Sciatic nerve (tissue), 2 donors: ENCODE measurements at places on chromosomes 5 and 9.

- DNase-seq: no peak
These were observed 14.1 kb downstream of the FBXL17 start for GRCh38 chr5:108367679-108368334.

GRCh38 chr9:76650692-76651091, 113.5 kb upstream of the PCA3 start:
- DNase-seq: no peak

DNA sequence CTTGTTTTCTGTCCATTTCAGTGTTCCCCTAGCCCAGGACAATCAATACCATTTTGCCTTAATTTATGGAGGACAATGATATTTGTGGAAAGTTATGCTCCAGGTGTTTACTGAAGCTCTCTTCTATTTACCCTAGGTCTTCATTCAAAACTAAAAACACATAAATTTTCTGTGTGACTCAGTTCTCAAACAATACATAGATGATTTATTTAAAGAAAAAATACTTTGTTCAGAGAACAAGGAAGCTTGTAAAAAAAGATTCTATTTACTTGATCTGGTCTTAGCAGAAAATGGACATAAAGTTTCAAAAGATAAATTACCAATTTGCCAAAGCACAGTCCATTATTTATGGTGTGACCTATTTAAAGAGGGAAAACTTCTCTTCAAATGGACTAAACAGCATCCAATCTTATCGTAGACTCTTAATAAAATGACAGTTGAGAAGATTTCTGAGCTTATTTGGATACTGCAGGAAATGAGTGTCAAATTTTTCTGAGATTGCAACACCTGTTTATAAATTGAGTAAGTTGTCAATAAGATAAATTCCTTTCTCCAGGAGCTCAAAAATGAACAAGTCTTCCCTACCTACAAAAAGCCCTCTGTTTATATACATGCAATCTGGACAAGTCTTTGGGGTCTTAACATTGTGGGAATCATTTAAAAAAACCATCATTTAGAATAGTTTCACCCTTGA, 627.2 kb downstream of the PSAT1 start:
- no peak for DNase-seq

DNA sequence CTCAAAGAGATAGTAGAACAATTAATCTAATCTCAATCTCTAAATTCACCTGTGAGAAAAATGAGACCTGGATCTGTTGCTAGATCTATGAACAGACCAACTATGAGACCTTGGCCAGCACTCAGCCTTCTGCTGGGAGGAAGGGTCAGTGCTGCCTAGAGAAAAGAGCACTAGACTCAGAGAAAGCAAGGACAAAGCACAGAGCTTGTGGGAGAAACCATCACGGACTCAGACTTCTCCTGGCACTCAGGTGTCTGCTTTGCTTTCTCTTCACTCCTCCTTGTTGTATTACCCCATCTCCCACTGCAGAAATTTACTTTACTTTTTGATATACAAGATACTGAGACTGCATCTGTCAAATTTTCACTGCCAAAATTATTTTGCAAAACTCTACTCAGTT, 890.0 kb upstream of the NUDT12 start:
- no peak for DNase-seq

- no peak for DNase-seq
These were observed 95.1 kb downstream of the TTC39B start for GRCh38 chr9:15211815-15212495.

DNA sequence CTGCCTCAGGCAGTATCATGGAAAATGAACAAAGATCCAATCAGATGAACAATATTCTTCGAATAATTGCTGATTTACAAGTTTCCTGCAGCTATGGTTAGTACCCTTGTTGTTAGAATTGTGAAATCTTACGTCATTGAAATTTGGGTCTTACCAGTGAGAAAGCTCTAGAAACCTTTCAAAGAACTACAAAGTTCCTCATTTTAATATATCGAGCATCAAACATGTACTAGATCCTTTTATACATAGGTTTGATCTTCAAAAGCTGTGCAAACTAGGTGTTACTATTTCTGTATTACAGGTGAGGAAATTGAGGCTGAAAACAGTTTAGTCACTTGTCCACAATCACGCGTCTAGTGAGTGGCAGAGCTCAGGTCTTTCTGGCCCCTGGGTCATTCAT, 43.7 kb upstream of the ANGPTL2 start:
- no peak for DNase-seq
